ENCODE measurements at places on chromosomes 12 and 14. TPM values are rescaled to one million over a fixed set of nuclear protein-coding genes. Genes with fewer than 3 reads are reported as not detected.

- H3K27ac ChIP-seq = no peak overlapping the region
- no peak for DNase-seq
- H3K36me3 ChIP-seq = no peaks in the 10 kb centered on the region
- H3K4me3 ChIP-seq = no peak overlapping the region
- no peaks in the 10 kb centered on the region for H3K4me1 ChIP-seq
These were observed 78.1 kb downstream of the C14orf132 start for GRCh38 chr14:96117101-96117897.

DNA sequence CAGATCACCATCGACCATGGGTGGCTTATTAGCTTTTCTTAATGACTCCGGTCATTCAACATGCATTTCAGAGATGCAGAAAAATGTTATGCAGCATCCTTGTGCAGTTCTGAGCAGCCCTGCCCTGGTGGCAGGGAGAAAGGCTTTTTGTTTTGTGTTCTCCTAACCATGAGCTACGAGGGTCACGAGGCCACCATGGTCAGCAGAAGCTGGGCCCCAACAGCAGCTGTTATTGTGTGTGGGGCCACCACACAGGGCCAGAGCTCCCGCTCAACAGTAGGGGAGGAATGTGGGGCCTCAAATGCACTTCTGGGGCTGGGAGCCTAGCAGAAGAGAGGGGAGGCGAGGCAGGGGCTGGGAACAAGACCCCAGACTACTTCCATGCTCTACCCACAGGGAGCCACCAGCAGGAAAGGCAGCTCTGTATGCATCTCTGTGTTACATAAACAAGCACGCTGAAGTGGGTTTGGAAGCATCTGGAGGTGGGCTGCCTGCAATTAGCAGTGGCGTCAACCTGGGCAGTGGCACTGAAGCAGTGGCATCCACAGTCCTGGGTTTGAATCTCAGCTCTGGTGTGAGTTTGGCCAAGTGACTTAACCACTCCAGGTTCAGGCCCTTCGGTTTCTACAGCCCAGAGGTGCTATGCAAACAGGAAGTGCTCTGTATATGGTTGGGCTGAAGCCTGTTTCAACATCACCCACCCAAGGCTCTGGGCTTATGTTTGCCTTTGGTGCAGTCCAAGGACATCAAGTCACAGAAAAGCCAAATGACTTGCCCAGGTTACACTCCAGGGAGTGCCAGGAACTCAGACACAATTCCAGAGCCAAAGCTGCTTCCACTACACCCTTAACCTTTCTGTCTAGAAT, 16.3 kb downstream of the GLTP start:
- H3K4me3 ChIP-seq = no peak overlapping the region
- no peaks in the 10 kb centered on the region for H3K36me3 ChIP-seq
- peak overlapping the region; percentile 22 for H3K27ac ChIP-seq

The HOXC12 gene
- not detected for total RNA-seq

DNA sequence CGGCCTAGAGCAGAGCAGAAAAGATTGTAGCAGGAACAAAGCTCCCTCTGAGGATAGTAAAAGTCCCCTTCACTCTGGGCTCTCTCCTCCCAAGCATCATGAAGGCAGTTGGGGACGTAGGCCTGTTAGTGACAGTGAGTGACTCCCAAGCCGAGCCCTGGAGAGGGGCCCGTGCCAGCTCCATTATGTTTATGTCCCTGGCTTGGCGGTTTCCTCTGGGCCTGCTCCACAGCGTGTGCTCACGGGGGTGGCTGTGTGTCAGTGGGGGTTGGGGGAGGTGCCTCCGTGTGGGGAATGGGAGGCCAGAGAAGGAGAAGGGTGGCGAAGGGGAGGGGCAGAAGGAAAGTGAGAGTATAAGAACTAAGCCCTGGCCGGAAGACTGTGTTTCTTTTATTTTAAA, 170.0 kb upstream of the VASH1 start:
- H3K27ac ChIP-seq = no peak overlapping the region
- H3K27me3 ChIP-seq = no peaks in the 10 kb centered on the region
- no peaks in the 10 kb centered on the region for H3K4me1 ChIP-seq
- H3K4me3 ChIP-seq = no peak overlapping the region
- DNase-seq = no peak

The NDRG2 gene
- total RNA-seq = 44.6 TPM

- no peaks in the 10 kb centered on the region for H3K36me3 ChIP-seq
- DNase-seq = no peak
- peaks cover 11% of the 10 kb centered on the region for H3K4me1 ChIP-seq
- no peaks in the 10 kb centered on the region for H3K27me3 ChIP-seq
These were observed 238.1 kb downstream of the FOXN3 start for GRCh38 chr14:89178800-89179535.

GRCh38 chr12:71201136-71201679, 43.4 kb upstream of the TSPAN8 start:
- DNase-seq = no peak
- H3K27ac ChIP-seq = no peak overlapping the region
- peak overlapping the region; percentile 37 for H3K4me3 ChIP-seq
- no peaks in the 10 kb centered on the region for H3K27me3 ChIP-seq

The NTS gene
- total RNA-seq = 3.4 TPM
